Ovary (tissue), 10 donors: ENCODE measurements at places on chromosomes 4 and X. TPM values are rescaled to one million over a fixed set of nuclear protein-coding genes. Genes with fewer than 3 reads are reported as not detected.
A peak's percentile ranks its signal among the peaks of the same experiment; 100 is the strongest.

Gene NSG1
- total RNA-seq, result 103 TPM

Gene NDST4
- total RNA-seq, result 2.1 TPM

Gene C4orf36
- total RNA-seq, result 2.0 TPM

Gene PCDH7
- total RNA-seq, result 17.5 TPM

Gene ADRA2C
- 2.5 TPM for total RNA-seq

Gene SFRP2
- 1.1 TPM for total RNA-seq

Gene TSPAN7
- 21.3 TPM for total RNA-seq

Gene TGIF2LX
- not detected for total RNA-seq

Gene MUC7
- total RNA-seq, result not detected

GRCh38 chr4:76305971-76306881 lies at the start of gene STBD1:
Gene STBD1, plus strand, starts transcription at chr4:76306733. Its CDS starts 37 bp downstream, at chr4:76306770.
- H3K36me3 ChIP-seq, result no peaks in the 10 kb centered on the region
- peaks cover 8% of the 10 kb centered on the region for H3K4me1 ChIP-seq
- DNase-seq, result peak; percentile 80
- H3K27me3 ChIP-seq, result no peaks in the 10 kb centered on the region
- peak within 1 kb of the TSS; percentile 58 for H3K4me3 ChIP-seq

- no peak for DNase-seq
- no peaks in the 10 kb centered on the region for H3K27me3 ChIP-seq
- H3K27ac ChIP-seq, result no peak overlapping the region
- H3K36me3 ChIP-seq, result no peaks in the 10 kb centered on the region
These were observed 38.9 kb downstream of the IGFBP7 start for GRCh38 chr4:57071326-57071725.

- DNase-seq, result no peak
- H3K4me3 ChIP-seq, result no peak overlapping the region
- no peaks in the 10 kb centered on the region for H3K4me1 ChIP-seq
These were observed 177.1 kb downstream of the RBMX2 start for GRCh38 chrX:130578906-130579305.

- no peak overlapping the region for H3K27ac ChIP-seq
- DNase-seq, result no peak
- H3K4me1 ChIP-seq, result no peaks in the 10 kb centered on the region
- no peaks in the 10 kb centered on the region for H3K27me3 ChIP-seq
These were observed 81.4 kb downstream of the RBM47 start for GRCh38 chr4:40548256-40548655.

- DNase-seq, result peak; percentile 73
- peaks cover 3% of the 10 kb centered on the region for H3K4me1 ChIP-seq
- no peaks in the 10 kb centered on the region for H3K36me3 ChIP-seq
- H3K4me3 ChIP-seq, result no peak overlapping the region
These were observed 4.5 kb upstream of the NKX1-1 start for GRCh38 chr4:1410491-1411325.

DNA sequence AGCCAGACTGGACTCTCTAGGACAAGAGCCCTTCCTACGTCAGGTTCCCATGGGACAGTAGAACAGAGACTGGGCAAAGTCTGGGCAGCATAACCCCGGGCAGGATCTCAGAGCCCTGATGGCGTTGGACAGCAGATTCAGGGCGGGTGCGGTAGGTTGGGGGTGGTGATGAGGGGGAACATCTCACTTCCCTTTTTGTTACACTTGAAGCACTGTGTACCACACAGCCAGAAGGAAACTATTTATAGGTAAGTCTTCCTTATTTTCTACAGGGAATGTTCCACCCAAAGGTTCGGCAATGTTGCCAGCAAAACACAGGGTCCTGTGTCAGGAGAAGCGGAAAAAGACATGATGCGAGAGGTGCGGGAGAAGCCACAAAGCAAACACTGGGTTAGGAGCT lies 54.3 kb downstream of the TSC22D3 start:
- DNase-seq, result no peak
- H3K36me3 ChIP-seq, result no peaks in the 10 kb centered on the region
- H3K4me1 ChIP-seq, result peaks cover 8% of the 10 kb centered on the region

- H3K4me3 ChIP-seq, result no peak overlapping the region
- no peak overlapping the region for H3K27ac ChIP-seq
- H3K36me3 ChIP-seq, result no peaks in the 10 kb centered on the region
- no peaks in the 10 kb centered on the region for H3K4me1 ChIP-seq
These were observed 98.9 kb upstream of the ADRA2C start for GRCh38 chr4:3667258-3667657.

DNA sequence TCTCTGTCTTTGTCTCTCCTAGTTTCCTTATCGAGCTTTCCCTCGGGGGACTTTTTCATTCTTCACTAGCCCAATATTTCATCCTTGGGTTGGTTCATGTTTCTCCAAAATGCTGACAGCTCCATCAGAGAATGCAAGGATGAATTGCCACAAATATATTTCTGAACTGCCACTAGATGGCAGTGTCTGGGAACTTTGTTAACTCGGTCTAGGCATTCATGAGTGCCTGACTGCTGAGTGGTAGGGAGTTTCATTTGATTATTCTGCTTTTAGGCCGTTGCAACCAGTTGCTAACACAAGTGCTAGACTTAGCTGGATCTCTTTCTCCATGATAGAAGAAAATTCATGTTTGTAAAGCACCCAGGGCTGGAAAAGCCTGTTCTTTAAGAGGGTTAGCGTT lies 73.5 kb upstream of the RAP2C start:
- peak; percentile 20 for DNase-seq
- no peaks in the 10 kb centered on the region for H3K36me3 ChIP-seq
- no peak overlapping the region for H3K4me3 ChIP-seq
- no peaks in the 10 kb centered on the region for H3K27me3 ChIP-seq
- no peaks in the 10 kb centered on the region for H3K4me1 ChIP-seq

- no peak overlapping the region for H3K27ac ChIP-seq
- DNase-seq, result no peak
- no peaks in the 10 kb centered on the region for H3K36me3 ChIP-seq
- H3K4me1 ChIP-seq, result no peaks in the 10 kb centered on the region
- H3K4me3 ChIP-seq, result no peak overlapping the region
These were observed 197.2 kb upstream of the NPY2R start for GRCh38 chr4:155011163-155011780.

DNA sequence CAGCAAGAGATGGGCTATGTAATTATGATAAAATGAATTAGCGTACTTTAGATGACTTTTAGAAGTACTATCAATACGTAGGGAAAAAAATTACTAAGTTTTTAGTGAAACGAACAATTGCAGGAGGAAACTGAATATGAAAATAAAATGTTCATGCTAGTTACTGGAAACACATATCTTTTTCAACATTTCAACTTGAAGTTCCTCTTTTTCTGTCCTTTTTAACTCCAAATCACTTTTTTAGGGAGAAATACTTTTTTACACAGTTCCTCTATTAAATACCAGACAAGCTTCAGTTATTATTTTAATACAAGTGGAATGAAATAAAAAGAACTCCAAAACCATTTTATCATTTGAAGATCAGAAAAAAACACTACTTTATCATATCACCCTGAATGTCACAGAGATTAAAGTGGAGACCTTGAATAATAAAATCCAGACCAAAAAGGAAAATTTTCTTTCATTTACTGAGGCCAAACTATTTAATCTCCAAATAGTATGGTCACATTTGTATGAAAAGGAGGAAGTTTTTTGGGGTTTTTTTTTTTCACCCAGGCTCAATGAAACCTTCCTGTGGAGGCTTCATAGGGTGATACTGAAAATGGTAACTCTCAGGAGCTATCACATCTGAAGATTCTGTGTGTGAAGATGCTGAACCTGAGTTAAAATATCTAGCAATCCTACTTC lies 306.2 kb downstream of the INPP4B start:
- no peaks in the 10 kb centered on the region for H3K4me1 ChIP-seq
- no peak for DNase-seq
- H3K27me3 ChIP-seq, result no peaks in the 10 kb centered on the region
- no peaks in the 10 kb centered on the region for H3K36me3 ChIP-seq
- no peak overlapping the region for H3K27ac ChIP-seq
- no peak overlapping the region for H3K4me3 ChIP-seq

GRCh38 chr4:121957266-121957665 lies 5.4 kb upstream of the TRPC3 start:
- H3K27me3 ChIP-seq, result no peaks in the 10 kb centered on the region
- DNase-seq, result no peak
- no peak overlapping the region for H3K4me3 ChIP-seq
- no peaks in the 10 kb centered on the region for H3K4me1 ChIP-seq
- no peak overlapping the region for H3K27ac ChIP-seq
- H3K36me3 ChIP-seq, result no peaks in the 10 kb centered on the region

- H3K4me1 ChIP-seq, result no peaks in the 10 kb centered on the region
- H3K4me3 ChIP-seq, result no peak overlapping the region
- no peaks in the 10 kb centered on the region for H3K27me3 ChIP-seq
These were observed 147.4 kb upstream of the RXFP1 start for GRCh38 chr4:158374318-158374717.

DNA sequence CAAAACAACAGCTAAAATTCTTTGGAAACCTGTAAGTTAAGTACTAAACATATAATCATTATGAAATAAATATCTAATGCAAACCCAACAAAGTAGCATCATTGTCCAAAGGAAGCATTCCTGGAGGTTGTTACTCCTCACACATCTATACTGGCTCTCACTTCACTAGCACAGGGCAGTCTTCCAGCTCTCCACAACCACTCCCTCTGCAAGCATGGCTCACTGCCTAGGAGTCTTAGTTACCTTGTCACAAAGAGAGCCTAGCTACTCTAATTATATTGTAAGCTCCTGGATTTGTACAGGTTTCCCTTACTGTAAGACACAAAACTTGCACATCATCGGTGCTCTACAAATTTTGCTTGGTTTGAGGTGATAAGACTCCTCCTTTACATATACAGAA lies 76.1 kb downstream of the AMMECR1 start:
- no peaks in the 10 kb centered on the region for H3K36me3 ChIP-seq
- no peaks in the 10 kb centered on the region for H3K4me1 ChIP-seq
- no peak overlapping the region for H3K27ac ChIP-seq
- no peaks in the 10 kb centered on the region for H3K27me3 ChIP-seq
- DNase-seq, result no peak

DNA sequence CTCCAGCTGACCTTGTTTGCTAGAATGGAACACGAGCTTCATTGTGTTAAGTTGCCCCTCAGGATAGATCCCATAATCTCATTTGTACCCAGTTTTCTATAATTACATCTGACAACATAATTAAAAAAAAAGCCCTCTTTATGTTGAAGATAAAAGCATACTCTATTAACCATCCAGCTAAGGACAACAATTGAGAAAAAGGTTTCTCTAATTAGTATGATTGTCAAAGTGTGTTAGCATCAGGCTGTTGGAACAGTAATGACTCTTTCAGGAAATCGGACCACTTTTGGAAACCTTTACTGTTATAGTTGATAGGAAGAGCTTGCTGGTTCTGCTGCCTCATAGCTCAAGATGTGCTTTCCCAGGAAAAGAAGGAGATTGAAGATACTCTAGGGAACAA lies 172.6 kb downstream of the FHIP1A start:
- no peak overlapping the region for H3K4me3 ChIP-seq
- H3K4me1 ChIP-seq, result peaks cover 1% of the 10 kb centered on the region
- H3K27me3 ChIP-seq, result no peaks in the 10 kb centered on the region
- no peak overlapping the region for H3K27ac ChIP-seq
- DNase-seq, result no peak

DNA sequence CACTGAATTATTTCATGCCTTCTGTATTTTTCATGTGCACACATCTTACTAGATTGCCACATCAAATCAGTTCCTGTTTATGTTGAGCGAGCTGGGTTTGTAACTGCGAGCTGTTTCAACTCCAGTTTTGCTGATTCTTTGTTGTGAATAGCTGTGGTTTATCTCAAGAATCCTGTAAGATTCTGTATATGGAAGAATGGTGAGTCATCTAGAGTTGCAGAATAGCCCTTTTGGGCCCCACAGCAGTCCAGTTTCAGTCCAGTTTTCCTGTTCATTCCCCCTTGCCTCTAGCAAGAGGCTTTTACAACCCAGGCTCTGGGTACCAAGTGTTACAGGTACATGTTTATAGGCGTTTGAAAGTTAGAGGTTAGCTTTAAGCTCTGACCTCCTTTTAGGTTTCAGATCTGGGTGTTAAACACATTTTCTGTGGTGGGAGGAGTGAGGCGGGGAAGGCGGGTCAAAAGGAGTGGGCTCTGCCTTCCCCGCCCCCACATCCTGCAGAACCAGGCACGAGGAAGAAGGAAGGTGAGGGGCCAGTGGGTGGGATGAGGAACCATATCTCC lies 32.7 kb downstream of the TBC1D14 start:
- H3K4me1 ChIP-seq, result peaks cover 12% of the 10 kb centered on the region
- no peaks in the 10 kb centered on the region for H3K36me3 ChIP-seq
- no peak overlapping the region for H3K4me3 ChIP-seq
- DNase-seq, result no peak
- H3K27ac ChIP-seq, result no peak overlapping the region

GRCh38 chr4:3514806-3515501 lies 17.3 kb downstream of the LRPAP1 start:
- DNase-seq, result no peak
- H3K27ac ChIP-seq, result no peak overlapping the region
- H3K4me1 ChIP-seq, result no peaks in the 10 kb centered on the region
- no peak overlapping the region for H3K4me3 ChIP-seq

- no peaks in the 10 kb centered on the region for H3K36me3 ChIP-seq
- no peak overlapping the region for H3K27ac ChIP-seq
- no peaks in the 10 kb centered on the region for H3K27me3 ChIP-seq
- peaks cover 6% of the 10 kb centered on the region for H3K4me1 ChIP-seq
- no peak for DNase-seq
These were observed 51.8 kb downstream of the LRP2BP start for GRCh38 chr4:185343726-185344581.

DNA sequence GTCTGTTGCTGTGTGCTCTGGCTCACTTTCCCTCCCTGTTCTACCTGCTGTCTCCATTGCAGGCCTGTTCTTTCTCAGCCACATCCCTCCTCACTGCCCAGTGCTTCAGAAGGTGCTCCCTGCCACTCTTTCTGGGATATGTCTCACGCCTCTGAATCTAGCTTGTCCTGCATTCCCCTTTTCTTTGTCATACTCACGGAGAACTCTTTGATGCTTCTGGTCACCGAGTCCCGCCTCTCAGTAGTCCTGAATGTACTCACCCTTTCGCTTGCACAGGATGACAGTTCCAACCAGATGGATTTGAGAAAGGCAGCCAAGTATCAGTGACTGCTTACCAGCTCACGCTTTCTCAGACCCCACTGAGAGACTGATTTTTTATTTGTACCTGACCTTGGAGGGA lies 65.2 kb upstream of the TLR2 start:
- H3K4me1 ChIP-seq, result peaks cover 9% of the 10 kb centered on the region
- no peak for DNase-seq
- H3K4me3 ChIP-seq, result no peak overlapping the region

- H3K4me3 ChIP-seq, result no peak overlapping the region
- H3K27ac ChIP-seq, result no peak overlapping the region
- no peaks in the 10 kb centered on the region for H3K27me3 ChIP-seq
These were observed 110.3 kb downstream of the AREG start for GRCh38 chr4:74555231-74555630.

DNA sequence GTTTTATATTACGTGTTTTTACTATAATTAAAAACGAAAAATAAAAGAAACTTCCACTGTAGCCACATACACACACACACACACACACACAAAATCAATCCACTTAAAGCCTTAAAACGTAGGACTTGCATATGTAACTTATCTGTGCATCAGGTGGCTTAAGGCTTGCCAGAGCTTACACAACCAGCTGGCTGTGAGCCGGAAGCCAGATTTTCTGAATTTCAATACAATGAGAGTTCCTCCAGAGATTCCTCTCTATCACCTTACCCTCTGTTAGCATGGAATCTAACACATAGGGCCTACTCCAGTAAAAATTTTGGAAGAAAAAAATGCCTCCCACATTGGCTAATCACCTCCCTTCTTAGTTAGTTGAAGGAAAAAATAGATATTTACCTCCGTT lies 27.9 kb upstream of the SLITRK4 start:
- DNase-seq, result no peak
- no peak overlapping the region for H3K4me3 ChIP-seq
- H3K27me3 ChIP-seq, result no peaks in the 10 kb centered on the region

- no peaks in the 10 kb centered on the region for H3K36me3 ChIP-seq
- no peak overlapping the region for H3K4me3 ChIP-seq
- no peaks in the 10 kb centered on the region for H3K4me1 ChIP-seq
- no peaks in the 10 kb centered on the region for H3K27me3 ChIP-seq
These were observed 47.5 kb upstream of the WDR19 start for GRCh38 chr4:39134683-39135306.
